ENCODE measurements at places on chromosomes 7 and 10.
A peak's percentile ranks its signal among the peaks of the same experiment; 100 is the strongest.

DNA sequence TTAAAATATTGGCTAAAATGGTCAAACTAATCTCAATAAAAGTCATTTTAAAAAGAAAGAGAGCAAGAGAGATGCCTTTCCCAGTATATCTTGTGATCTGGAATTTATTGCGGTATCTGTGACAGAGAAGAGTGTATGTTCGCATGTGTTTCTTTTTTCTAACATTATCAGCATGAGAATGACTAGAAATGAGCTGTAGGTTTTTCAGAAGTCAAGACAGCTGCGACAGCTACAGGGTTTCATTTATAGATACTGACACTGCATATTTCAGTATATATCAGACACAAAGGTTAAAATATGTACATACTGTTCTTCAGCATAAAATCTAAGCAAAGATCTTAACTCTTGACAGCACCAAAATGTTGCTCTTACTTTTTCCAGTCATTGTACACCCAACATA, 215.8 kb downstream of the JAZF1 start:
- no peak for DNase-seq

GRCh38 chr7:158821171-158822031, 7.9 kb downstream of the ESYT2 start:
- DNase-seq = peak; percentile 95

- no peak for DNase-seq
Measured at GRCh38 chr7:143363016-143363937, 764 bp upstream of the FAM131B start.

GRCh38 chr10:12063483-12063818, 5.3 kb upstream of the DHTKD1 start:
- DNase-seq = no peak

GRCh38 chr7:27139334-27140125, 4.0 kb downstream of the HOXA5 start:
- DNase-seq = no peak

- no peak for DNase-seq
Measured at GRCh38 chr10:49117376-49118070, 2.2 kb upstream of the VSTM4 start.

DNA sequence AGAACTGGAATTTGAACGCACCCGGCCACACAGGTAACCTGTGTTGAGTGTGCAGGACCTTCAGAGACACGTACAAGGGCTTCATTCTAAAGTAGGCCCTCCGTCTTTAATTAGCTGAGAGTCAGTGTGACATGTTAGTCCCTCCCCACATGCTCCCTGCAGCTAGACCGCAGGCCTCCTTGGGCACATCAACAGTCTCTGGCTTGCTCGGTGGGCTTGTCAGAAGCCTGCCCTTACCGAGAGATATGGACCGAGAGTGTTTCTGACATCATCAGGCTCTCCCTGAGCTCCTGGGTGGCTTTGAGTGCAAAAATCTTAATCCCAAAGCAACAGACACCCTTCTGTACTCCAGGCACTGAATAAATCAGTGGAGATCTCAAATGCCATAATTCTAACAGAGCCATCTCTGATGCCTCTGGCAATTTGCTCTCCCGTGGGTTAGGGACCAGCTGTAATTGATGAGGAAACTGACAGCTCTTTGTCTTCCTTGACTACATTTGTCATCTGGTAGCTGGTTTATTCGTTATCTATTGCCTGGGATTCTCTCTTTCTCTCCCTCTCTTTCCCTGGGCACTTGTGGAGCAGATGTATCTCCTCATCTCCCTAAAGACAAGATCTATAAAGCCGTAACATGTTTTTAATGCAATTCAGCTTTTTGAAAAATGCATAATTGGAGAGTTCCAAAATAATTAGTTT, 850.6 kb downstream of the TYW1 start:
- DNase-seq = no peak
